Fibroblast of lung (primary cell): ENCODE measurements at places on chromosomes 5 and 9. TPM values are rescaled to one million over a fixed set of nuclear protein-coding genes. Genes with fewer than 3 reads are reported as not detected.

ADAMTS19 gene
- total RNA-seq: 0.33 TPM in 1 of 2 replicates, not detected in the other

PCDHB9 gene
- total RNA-seq: 0.26 and 0.99 TPM in 2 replicates

KIF4B gene
- under 0.01 TPM in 2 replicates for total RNA-seq

CTSV gene
- total RNA-seq: under 0.01 and 0.66 TPM in 2 replicates

ENTPD2 gene
- total RNA-seq: under 0.01 TPM in 2 replicates

SUSD3 gene
- total RNA-seq: 2.8 and 4.6 TPM in 2 replicates

LCP2 gene
- under 0.01 TPM in 1 of 2 replicates, not detected in the other for total RNA-seq

ADGRV1 gene
- total RNA-seq: under 0.01 and 0.17 TPM in 2 replicates

IFNK gene
- total RNA-seq: not detected in 2 replicates

SLC6A3 gene
- total RNA-seq: not detected in 2 replicates

SYNPO gene
- total RNA-seq: 5.6 and 6.6 TPM in 2 replicates

STKLD1 gene
- 0.51 and 0.99 TPM in 2 replicates for total RNA-seq

RNF224 gene
- under 0.01 TPM in 1 of 2 replicates, not detected in the other for total RNA-seq

NUDCD2 gene
- 6.4 and 7.4 TPM in 2 replicates for total RNA-seq

CCNI2 gene
- total RNA-seq: under 0.01 TPM in 1 of 2 replicates, not detected in the other

SLCO6A1 gene
- total RNA-seq: not detected in 2 replicates

URM1 gene
- total RNA-seq: 23.6 and 28.6 TPM in 2 replicates

SCGB3A1 gene
- total RNA-seq: not detected in 2 replicates

PDE8B gene
- 0.17 and 0.26 TPM in 2 replicates for total RNA-seq

NTRK2 gene
- total RNA-seq: 0.26 and 0.66 TPM in 2 replicates

IL12B gene
- not detected in 2 replicates for total RNA-seq

PDE6A gene
- total RNA-seq: under 0.01 TPM in 2 replicates

CLTB gene
- total RNA-seq: 74.2 and 94.3 TPM in 2 replicates

PDZD2 gene
- total RNA-seq: under 0.01 and 0.33 TPM in 2 replicates

OR1J2 gene
- total RNA-seq: 0.26 and 0.33 TPM in 2 replicates

CYSRT1 gene
- total RNA-seq: 0.51 and 0.66 TPM in 2 replicates

TBC1D9B gene
- total RNA-seq: 47.0 and 48.7 TPM in 2 replicates

SOX30 gene
- total RNA-seq: under 0.01 TPM in 1 of 2 replicates, not detected in the other

KIF27 gene
- total RNA-seq: 4.8 and 6.2 TPM in 2 replicates

GAPVD1 gene
- total RNA-seq: 54.7 and 72.3 TPM in 2 replicates

COL27A1 gene
- 3.6 and 5.4 TPM in 2 replicates for total RNA-seq

CD274 gene
- 3.3 and 5.9 TPM in 2 replicates for total RNA-seq

UBTD2 gene
- 24.9 and 26.7 TPM in 2 replicates for total RNA-seq

FAXDC2 gene
- total RNA-seq: 11.3 and 20.6 TPM in 2 replicates

CDH18 gene
- 0.33 TPM in 1 of 2 replicates, not detected in the other for total RNA-seq

DIRAS2 gene
- 0.26 and 0.66 TPM in 2 replicates for total RNA-seq

WNK2 gene
- under 0.01 TPM in 1 of 2 replicates, not detected in the other for total RNA-seq

SV2C gene
- total RNA-seq: not detected in 2 replicates

C1QTNF3 gene
- total RNA-seq: 1.0 and 1.2 TPM in 2 replicates

HSPB3 gene
- total RNA-seq: 0.77 and 21.1 TPM in 2 replicates

TMC1 gene
- 0.33 TPM in 1 of 2 replicates, not detected in the other for total RNA-seq

PHF24 gene
- under 0.01 and 0.17 TPM in 2 replicates for total RNA-seq
